CD4-positive, alpha-beta T cell treated with Interferon alpha-2 for 1 hour (primary cell): ENCODE measurements at places on chromosomes 16 and 17.

DNA sequence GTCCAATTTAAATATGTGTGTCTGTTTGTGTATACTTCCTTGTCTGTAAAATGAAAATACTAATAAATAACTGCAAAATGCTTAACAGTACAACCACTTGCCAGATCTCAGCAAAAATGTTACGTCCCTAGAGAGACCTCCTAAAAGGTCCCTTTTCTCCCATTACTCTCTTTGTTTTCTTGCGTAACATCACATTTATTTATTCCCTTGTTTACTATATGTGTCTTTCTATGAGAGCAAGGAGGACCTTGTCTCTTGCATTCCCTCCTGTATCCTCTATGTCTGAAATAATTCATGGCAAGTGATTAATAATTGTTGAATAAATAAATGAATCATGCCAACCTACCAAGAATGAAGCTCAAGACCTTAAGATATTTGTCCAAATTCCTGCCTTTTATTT is 1.9 kb downstream of the ACSM3 start:
- DNase-seq: no peak

DNA sequence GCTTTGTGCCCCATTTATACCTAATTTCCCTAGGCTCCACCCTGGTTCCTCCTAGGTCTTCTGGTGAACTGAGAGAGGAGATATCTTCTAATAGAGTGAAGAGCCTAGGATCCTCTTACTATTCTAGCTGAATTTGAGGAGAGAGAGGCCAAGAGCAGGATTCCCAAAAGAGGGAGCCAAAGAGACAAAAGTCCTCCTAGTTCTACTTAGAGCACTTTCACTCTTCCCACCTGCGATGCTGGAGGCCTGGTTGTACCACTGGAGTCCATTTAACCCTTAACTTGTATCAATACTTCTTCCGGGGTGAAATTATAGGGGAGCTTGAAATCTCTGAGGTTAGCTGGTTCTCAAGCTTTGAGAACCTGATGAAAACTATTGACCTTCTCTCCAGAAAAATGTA is 3.4 kb upstream of the SSH2 start:
- DNase-seq: no peak

GRCh38 chr17:55430541-55431288 is 9.1 kb upstream of the MMD start:
- DNase-seq: no peak

DNA sequence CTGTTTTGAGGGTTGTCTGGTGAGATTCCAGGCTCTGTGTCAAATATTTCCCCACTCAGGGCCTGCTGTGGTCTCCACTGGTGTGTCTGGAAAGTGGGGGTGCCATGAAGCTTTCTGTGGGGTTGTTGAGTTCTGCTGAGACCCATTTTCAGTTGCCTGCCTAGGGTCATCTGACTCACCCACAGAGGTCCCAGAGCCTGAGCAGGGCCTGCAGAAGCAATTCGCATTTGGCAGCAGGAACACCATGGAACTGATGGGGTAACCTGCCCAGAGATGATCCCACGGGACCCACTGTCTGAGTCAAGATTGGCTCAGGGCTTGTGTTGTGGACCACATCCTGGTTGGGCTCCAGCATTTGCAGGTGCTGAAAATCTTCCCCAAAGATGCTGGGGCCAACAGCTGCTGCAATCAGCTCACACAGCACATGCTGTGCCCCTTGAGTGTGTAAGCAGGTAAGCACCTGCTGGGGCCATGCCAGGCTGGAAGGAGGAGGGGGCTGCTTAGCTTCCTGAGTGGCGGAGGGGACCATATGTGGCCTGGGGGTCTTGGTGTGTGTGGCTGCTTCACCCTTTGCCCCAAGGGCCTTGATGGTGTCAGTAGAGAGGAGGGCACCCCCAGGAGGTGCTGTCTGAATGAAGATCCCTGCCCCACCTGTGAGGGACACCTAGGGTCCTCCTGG is 1726.1 kb downstream of the TP53TG3F start:
- DNase-seq: no peak

GRCh38 chr17:66222798-66223350 is 6.3 kb downstream of the APOH start:
- no peak for DNase-seq

- DNase-seq: no peak
Measured at GRCh38 chr17:38892083-38892482, 22.2 kb downstream of the LASP1 start.

DNA sequence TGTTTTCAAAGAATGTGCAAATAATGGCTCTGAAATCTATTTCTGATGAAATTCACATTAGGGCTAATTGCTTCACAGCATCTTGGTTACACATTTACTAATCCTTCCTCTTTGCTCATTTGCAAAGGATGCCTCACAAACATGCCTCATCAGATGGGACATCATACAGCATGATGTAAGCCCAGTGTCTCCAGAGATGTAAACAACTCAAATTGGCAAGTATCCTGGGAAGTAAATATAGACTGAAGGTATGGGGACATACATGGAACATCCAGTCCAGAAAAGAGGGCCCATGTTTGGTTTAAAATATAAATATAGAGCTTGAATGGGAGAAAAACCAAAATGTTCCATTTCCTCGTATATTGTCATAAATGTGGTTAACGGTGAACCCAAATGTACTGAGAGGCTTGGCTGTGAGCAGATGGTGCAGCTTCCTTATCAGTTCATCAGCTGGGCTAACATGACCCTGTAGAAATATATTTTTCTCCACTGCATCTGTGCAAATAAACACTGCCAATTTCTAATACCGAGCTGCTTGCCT is 142.9 kb upstream of the NUDT7 start:
- no peak for DNase-seq

- DNase-seq: no peak
Measured at GRCh38 chr16:3508736-3509135, 7.9 kb downstream of the CLUAP1 start.

GRCh38 chr17:73603971-73604370 is 40.3 kb downstream of the SDK2 start:
- no peak for DNase-seq

DNA sequence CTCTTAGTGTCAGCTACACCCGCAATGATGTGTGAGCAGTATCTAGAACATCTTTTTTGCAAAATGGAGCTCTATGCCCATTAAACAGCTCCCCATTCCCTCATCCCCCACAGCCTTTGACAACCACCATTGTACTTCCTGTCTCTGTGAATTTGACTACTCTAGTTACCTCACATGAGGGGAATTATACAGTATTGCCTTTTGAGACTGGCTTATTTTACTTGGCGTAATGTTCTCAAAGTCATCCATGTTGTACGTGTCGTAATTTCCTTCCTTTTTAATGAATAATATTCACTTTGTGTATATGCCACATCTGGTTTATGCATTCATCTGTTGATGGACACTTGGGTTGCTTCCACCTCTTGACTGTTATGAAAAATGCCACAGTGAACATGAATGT is 23.2 kb upstream of the CCL22 start:
- no peak for DNase-seq

- DNase-seq: no peak
Measured at GRCh38 chr17:51912939-51913338, 245.6 kb downstream of the CA10 start.

DNA sequence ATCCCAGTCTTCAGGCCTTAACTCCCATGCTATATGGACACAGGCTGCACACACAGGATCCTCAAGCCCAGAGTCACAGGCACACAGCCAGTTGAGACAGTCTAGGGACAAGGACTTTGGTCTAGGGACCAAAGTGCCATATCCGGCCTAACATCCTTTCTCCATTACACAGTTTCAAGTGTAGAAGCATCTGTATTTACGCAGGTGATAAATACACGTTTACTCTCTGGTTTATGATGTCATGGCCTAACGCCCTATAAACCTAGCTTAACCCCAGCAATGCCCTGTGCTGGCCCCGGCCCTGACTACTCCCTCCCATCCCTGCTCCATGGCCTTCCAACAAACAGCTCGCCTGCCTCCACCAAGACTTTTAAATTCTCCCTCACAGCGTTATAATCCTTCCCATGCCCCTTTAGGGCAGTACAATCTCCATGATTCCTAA is 17.1 kb downstream of the CUEDC1 start:
- no peak for DNase-seq

DNA sequence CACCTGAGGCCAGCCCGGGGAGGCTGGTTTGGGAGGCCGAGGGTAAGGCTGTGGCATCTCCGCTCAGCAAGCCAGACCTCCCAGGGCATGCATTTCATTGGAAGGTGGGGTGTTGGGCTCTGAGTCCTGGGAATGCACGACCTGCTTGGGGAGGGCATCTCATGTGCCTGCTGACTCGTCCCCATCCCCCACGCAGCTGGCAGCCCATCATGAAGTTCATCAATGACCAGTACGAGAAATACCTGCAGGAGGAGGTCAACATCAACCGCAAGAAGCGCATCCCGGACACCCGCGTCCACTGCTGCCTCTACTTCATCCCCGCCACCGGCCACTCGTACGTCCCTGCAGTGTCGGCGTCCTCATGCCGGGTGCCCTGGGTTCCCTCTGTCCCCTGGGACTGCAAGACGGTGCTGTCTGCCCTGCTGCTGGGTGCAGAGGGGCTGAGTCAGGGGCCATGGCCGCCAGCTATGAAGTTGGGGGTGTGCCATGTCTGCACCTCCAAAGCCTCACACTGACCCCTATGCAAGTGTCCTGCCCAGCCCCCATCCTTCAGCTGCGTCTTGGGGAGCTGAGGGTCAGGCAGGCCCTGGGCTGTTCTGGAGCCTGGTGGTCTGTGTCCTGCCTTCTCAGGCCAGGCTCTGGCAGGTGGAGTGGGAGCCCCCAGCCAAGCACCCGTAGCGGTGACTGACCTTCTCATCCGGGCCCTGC is 347.9 kb downstream of the SEC14L1 start:
- no peak for DNase-seq

GRCh38 chr17:81901167-81902022 is 643 bp upstream of the NPB start:
- DNase-seq: no peak

DNA sequence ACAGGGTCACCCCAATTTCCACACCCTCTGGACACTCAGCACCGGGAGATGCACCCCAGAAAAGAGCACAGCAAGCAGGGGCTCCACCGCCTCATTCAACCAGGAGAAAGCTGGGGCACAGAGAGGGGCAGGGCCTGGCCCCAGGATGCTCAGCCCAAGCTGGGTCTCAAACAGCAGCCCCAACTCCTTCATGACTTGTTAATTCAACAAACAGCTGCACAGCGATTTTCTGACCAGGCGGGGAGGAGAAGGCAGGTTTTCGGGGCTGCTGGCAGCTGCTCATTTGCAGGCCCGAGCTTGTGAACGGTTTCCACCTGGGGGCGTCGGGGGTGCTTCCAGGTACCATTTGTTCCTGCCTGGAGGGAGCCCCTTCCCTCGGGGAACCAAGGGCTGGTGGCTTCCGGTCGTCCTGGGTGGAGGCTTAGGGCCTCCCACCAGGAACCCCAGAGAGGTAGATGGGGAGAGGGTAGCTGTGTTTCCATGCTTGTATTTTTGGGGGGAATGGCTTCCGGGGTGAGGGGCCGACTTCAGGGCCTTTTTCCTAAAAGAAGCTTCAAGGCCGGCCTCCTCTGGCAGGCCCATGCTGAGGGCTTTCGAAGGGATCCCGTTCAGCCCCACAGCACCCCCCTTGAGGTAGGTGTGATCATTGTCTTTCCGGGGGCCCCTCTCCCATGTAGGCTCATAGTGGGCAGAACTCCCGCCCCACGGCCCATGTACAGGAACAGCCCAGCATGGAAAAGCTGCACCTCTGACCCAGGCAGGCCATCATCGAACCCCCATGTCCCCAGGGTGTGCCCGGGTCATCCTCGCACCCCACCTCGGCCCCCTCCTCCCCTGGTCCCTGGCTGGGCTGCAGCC is 191.6 kb upstream of the GSE1 start:
- no peak for DNase-seq

- no peak for DNase-seq
Measured at GRCh38 chr17:65753348-65753747, 191.9 kb upstream of the AXIN2 start.

- DNase-seq: no peak
Measured at GRCh38 chr17:48389903-48390302, 40.1 kb downstream of the SKAP1 start.

DNA sequence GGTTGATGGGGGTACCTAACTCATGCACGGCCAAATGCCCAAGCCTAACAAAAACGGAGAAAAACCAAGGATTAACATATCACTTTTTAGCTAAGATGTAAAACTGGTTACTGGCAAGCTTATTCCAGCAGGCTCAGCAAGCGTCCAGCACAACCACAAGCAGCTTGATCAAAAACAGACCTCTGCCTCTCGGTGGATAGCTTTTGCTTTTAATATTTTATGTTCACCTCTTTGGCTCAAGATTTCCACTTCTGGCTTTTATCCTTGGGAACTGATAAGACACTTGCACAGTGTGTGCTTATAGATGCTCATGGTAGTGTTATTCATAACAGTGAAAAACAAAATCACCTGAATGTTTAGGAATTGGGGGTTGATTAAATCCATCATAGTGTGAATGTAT is 206.9 kb upstream of the CACNG5 start:
- DNase-seq: no peak

- no peak for DNase-seq
Measured at GRCh38 chr17:40103688-40104087, 3.3 kb upstream of the NR1D1 start.

DNA sequence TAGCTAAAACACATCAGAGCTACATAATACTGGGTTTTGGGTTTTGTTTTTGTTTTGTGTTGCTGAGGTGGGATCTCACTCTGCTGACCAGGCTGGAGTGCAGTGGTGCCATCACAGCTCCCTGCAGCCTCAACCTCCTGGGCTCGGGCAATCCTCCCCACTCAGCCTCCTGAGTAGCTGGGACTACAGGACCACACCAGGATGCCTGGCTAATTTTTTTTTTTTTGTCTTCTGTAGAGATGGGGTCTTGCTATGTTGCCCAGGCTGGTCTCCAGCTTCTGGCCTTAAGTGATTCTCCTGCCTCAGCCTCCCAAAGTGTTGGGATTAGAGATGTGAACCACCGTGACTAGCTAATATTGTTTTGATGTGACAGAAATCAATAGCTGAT is 6.2 kb downstream of the MEAK7 start:
- no peak for DNase-seq

DNA sequence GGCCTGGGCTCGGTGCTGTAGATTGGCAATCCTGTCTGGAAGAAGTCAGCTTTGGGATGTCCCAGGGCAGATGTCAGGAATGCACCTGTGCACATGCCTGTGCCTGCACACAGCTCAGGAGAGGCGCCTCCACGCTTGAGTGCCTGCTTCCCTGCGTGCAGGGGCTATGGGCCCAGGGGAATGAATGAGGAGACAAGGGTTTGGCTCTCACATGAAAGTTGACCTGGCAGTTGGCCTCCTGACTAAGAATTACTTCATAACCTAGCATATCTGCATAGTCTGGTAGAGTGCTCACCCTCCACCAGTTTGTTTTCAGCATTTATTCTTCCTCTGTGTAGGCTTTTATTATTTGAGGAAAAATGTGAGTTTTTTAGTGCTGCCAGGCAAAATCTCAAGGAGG is 50.0 kb downstream of the PLD6 start:
- no peak for DNase-seq
